ENCODE measurements at places on chromosomes 2 and 18.

- DNase-seq, result no peak
These were observed 328.2 kb upstream of the COL3A1 start for GRCh38 chr2:188645986-188646385.

DNA sequence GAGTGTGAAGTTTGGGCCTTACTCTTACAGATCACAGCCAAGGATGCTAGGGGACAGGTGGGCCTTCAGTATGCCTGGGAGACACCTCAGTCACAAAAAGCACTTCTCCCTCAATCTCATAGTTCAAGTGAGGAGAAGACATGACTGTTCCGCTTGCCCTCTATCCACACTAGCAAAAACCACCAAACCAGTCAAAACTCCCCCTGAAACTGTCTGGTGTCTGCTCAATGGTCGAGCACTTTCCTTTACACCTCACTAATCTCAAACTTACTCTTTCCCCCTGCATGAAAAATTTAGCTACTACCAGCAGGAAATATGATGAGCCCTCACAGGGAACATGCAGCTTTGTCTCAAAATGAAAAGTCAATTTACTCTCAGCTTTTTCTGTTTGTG, 232.2 kb downstream of the TRIB2 start:
- no peak for DNase-seq

DNA sequence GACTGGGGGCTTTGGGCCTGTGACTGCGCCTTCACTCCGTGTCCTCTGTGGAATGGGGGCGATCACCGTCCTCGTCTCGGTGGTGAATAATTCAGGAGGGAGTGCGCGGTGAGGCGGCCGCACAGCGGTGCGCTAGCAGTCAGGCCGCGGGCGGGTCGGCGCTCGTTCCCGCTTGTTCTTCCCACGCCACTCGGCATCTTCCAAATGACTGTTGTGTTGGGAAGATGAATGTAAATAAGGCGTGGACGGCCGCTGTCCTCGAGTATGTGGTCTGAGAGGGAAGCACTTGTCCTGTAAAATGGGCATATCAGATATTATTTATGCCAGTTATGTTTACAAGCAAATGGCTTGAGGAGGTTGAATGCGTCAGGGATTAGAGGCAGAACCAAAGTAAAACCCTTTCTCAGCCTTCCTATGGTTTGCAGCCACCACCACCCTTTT, 608 bp upstream of the VPS4B start:
- DNase-seq, result peak; percentile 45

DNA sequence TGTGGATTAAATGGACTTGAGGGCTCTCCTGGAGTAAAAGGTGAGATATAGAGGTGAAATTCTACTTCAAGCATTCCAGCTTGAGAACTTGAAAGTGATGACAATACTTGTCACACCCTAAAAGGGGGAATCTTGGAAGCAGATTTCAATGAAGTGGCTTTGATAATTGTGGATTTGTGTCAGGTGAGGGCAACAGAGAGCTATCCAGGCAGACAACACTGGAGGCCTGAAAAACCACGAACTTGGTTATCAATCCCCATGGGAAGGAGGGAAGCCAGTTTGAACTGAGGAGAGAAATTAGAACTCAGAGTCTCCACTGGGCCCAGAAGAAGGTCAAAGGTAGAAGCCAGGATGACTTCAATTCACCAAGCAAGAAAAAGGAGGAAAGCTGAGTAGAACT, 263.9 kb downstream of the FIGN start:
- DNase-seq, result no peak

GRCh38 chr2:25570161-25570845, 103.1 kb downstream of the DTNB start:
- DNase-seq, result no peak

GRCh38 chr2:23432531-23432930, 47.6 kb downstream of the KLHL29 start:
- DNase-seq, result no peak

DNA sequence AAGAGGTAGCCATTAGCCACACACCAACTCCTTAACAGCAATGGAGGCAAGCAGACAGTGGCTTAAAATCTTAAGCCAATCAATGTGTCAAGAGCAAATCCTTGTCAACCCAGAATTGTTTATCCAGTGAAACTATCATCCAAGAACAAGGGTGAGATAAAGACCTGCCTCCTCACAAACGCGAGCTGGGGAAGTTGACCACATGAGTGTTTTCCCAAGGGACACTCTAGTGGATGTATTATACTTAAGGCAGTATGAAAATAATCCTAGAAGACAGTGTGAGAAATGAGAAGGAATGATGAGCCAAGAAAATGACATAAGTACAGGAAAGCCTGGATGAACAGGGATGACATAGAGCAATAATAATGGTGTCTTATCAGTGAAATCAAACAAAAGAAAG, 209.6 kb downstream of the TWIST2 start:
- DNase-seq, result no peak

GRCh38 chr18:49869354-49869753, 56.0 kb upstream of the ACAA2 start:
- DNase-seq, result no peak

DNA sequence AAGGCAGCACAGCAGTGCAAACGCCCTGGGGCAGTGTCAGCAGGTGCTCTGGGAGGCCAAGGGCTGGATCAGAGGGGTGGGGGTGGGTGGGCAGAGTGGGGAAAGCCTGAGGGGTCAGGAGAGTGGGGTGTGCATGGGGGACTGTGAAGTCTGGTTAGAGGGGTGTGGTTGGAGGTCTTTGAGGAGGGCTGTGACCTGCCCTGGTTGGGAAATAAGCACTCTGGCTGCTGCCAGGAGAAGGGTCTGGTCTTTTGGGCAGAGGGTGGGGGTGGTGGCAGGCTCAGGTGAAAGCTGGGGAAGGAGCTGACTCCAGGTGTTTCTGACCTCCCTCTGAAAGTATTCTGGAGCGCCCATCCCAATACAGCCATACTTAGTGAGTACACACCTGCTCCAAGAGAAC, 4.2 kb downstream of the ALPI start:
- no peak for DNase-seq

- DNase-seq, result no peak
These were observed 57.4 kb upstream of the LRRTM1 start for GRCh38 chr2:80361904-80362303.

- no peak for DNase-seq
These were observed 689 bp downstream of the RPRD1A start for GRCh38 chr18:36066686-36067054.

DNA sequence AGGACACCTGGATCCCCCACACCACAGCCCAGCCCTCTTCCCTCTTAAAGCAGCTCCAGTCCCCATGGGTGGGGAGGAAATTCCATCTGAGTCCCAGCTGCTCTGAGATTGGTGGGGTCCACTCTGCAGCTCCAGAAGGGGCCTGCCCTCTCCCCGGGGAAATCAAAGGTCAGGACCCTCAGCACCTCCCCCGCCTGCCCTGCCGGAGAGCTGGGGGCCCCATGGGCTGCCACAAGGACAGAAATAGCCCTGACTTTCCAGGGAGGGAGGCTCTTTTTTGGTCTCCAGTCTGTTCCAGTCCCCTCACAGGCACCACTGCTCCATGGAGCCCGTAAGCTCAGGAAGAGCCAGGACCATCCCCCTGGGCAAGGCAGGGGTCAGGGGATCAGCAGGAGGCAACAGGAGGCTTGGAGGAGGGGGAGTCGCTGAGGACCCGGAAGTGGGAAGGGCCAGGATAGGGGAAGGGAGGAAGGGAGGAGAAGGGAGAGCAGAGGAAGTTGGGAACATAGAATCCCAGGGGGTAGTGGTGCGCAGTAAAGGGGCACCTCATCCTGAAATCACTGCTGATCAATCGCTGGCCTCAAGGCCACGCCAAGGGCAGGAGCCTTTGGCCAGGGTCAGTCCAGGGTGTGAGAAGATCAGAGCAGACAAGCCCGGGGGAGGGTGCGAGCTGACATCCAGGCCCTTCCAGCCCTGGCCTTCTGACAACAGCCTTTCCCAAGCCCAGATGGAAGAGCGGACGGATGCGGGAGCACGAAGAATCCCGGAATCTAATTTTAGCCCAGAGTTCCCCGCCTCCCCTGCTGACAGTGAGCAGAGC, 7.6 kb downstream of the ADRA2B start:
- DNase-seq, result no peak

DNA sequence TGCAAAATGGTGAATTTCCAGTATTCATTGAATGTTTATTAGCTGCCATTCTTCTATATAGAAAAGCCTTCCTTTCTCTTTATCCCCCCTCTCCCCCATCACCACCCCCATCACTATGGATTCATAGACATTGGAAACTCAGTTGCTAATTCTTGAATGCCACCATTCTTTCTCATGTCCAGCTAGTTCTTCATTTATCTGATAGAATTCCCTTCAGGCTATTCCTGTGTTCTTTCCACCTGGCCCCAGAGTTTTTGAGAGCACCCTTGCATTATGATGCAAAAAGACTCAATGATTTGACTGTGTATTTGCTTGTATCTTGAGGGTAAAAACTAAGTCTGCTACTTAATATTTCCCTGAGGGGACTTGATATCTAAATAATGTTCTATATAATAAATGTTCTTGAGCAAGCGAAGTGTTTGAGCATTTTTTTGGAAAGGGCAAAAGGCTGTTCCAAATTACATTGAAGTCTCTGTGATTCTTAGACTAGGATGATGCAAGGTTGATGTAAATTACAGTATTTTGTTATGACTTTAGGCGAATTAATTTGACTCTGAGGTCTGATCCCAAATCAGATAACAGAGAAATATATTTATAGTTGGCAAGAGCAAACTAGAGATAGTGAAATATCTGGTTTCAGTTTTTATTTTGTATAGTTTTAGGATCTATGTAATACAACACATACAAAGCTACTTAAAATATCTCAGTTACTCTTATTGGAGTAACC, 18.8 kb upstream of the SOS1 start:
- DNase-seq, result no peak

DNA sequence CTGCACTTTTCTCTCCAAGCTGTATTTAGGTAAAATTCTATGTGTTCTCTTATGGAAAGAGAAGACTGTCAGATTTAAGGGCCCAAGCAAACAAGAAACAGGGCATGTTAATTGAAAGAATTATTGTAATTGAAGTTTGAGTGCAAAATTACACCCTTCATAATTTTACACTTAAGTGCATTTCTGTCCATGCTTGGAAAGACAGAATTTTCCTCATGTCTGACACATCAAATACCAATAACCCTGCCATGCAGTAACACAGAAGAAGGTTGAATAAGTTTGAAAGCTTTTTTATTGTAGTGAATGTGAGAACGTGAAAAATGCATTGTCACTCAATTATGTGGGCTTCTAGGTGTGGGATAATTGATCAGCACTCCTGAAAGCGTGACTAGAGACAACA, 52.9 kb upstream of the PARD3B start:
- DNase-seq, result no peak

DNA sequence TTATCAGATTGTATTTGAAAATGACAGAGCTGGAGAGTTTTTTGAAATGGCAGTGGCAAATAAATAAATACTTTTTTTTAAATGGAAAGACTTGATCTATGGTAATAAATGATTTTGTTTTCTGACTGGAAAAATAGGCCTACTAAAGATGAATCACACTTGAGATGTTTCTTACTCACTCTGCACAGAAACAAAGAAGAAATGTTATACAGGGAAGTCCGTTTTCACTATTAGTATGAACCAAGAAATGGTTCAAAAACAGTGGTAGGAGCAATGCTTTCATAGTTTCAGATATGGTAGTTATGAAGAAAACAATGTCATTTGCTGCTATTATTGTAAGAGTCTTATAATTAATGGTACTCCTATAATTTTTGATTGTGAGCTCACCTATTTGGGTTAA, 30.9 kb downstream of the CD28 start:
- no peak for DNase-seq

DNA sequence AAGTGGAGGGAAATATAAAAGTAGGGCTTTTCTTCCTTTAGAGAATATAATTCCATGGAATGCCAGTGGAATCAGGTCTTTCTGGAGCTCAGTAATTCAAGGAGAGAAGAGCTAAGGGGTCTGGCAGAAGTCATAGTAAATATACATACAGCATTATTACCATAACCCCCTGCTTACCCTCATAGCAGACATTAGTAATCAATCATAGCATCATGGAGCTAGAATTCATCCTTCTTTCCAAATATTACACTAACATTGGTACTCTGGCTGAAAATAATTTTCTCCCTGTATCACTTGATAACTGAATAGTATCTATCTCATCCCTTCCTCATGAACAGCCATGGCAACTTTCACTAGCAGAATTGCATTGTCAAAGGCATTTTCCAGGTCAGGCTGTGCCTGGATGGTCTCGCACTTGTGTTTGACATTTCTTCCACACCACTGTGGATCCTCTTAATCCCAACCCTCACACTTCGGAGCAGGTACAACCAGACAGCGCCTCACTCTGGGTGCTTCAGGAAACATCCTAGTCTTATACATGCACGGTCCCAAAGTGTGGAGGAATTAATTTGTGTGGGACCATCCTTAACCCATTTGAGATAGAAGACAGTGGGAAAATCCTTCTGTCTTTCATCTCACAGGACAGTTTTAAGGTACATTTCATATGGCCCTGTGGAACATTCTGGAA, 84.2 kb upstream of the SEC11C start:
- no peak for DNase-seq

- DNase-seq, result no peak
These were observed 49.1 kb downstream of the DDX1 start for GRCh38 chr2:15640784-15641183.

DNA sequence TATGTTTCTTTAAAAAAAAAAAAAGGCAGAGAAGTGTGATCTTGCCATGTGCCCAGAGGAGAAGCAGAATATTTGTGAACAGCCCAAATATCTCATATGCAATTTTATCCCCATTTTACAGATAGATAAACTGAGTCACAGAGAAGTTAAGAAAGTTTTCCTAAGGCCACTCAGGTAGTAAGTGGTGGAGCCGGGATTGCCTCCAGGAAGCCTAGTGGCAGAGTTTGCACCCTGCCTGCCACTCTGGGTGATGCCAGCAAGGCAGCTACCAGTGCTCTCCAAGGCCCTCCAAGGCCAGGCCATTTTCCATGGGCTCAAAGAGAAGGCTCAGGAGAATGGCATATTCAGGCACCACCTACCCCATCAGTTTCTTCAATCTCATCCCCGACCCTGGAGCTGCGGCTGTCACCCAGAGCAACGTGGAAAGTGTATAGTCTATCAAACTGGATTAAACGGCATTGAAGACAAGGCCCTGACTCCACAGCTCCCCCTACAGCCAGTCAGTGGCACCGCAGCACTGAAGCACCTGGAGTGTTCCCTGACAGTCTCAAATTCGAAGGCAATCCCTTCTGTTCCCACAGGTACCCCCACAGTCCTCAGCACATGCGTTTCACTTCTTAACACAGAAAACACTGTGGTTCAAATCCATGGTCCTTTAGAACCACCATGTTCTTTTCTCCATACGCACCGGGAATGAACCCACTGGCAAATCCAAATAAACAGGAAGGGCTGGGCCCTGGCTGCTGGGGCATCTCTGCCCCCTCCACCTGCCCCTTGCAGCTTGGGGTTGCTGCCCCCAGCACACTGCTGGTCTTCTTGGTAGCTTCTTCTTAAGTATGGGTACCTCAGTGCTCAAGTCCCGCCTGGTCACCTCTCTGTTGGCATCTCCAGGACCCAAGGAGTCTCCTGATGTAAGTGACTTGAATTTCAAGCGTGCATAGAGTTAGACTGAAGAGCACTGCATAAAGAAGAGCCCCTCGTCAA, 175.3 kb downstream of the INHBB start:
- no peak for DNase-seq

- no peak for DNase-seq
These were observed 334.1 kb upstream of the FAM98A start for GRCh38 chr2:33933203-33933602.

GRCh38 chr2:227267410-227268115, 57.5 kb upstream of the MFF start:
- peak; percentile 58 for DNase-seq

GRCh38 chr18:55355223-55355622, 232.8 kb downstream of the TCF4 start:
- no peak for DNase-seq

- DNase-seq, result no peak
These were observed 189.4 kb upstream of the LHCGR start for GRCh38 chr2:48944956-48945355.

- peak; percentile 87 for DNase-seq
These were observed 45.1 kb downstream of the TRAK2 start for GRCh38 chr2:201406077-201406662.
